ENCODE measurements at places on chromosomes 5 and 9. TPM values are rescaled to one million over a fixed set of nuclear protein-coding genes. Genes with fewer than 3 reads are reported as not detected.

- no peaks in the 10 kb centered on the region for H3K4me1 ChIP-seq
- DNase-seq, result no peak
- H3K36me3 ChIP-seq, result no peaks in the 10 kb centered on the region
Observed at GRCh38 chr9:72618811-72619210, 97.4 kb downstream of the TMC1 start.

DNA sequence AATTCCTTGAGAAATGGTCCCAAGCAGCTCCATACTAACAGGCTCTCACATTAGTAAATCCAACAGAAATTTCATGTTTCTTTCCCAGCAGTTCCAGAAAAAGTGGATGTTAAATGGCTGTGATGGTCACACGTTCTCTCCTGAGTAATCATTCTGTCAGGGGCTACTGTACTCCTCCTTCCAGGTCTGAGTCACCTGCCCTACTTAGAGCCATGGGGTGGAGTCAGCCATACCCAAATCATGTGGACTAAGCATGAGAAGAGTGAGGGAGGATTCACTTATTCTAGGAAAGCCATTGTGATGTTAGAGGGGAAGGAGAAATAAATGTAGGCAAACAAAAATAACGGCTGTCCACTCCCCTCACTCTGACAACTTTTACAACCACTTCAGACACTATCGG is 547.2 kb downstream of the CSNK1G3 start:
- H3K27ac ChIP-seq, result no peak overlapping the region
- H3K36me3 ChIP-seq, result no peaks in the 10 kb centered on the region
- no peak for DNase-seq
- H3K4me3 ChIP-seq, result no peak overlapping the region

DNA sequence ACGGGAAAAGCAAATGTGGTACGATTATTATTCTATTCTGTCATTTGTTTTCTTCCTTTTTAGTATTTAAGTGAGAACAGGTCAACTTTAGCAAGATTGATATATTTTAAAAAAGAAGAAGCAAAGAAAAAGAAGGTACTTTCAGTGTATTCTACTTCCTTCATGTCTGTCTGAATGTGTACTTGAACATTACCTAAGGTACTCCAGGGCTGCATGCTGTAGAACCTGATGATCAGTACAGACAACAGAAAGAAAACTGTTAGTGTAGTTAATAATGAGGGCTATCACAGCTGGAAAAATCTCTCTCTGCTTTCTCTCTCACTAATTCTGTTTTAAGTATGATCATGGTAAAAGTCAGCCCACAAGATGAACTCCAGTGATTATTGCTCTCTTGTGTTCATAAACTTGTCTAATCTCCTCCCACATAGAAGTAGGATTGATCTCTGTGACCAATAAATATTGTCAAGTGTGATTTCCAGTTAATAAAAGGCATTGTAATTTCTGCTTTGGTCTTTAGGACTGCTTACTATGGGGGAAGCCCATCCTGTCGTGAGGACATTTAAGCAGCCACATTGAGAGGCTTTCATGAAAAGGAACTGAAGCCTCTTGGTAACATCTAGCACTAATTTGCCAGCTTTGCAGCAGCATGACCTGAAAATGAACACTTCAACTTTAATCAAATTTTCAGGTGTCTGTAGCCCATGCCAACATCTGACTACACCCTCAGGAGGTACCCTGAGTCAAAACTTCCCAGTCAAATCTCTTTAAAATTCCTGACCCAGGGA is 864.0 kb upstream of the ACO1 start:
- no peak overlapping the region for H3K27ac ChIP-seq
- H3K36me3 ChIP-seq, result no peaks in the 10 kb centered on the region
- H3K4me1 ChIP-seq, result peaks cover 9% of the 10 kb centered on the region
- H3K27me3 ChIP-seq, result no peaks in the 10 kb centered on the region
- no peak for DNase-seq

- no peaks in the 10 kb centered on the region for H3K4me1 ChIP-seq
- peaks cover 14% of the 10 kb centered on the region for H3K27me3 ChIP-seq
- no peak overlapping the region for H3K27ac ChIP-seq
- no peak overlapping the region for H3K4me3 ChIP-seq
- DNase-seq, result no peak
Observed at GRCh38 chr9:124835026-124835557, 18.2 kb upstream of the WDR38 start.

GRCh38 chr5:173354645-173355044 is 26.4 kb upstream of the STC2 start:
- no peak overlapping the region for H3K4me3 ChIP-seq
- DNase-seq, result no peak
- H3K36me3 ChIP-seq, result no peaks in the 10 kb centered on the region
- H3K27me3 ChIP-seq, result peaks cover 17% of the 10 kb centered on the region

LMNB1 gene
- total RNA-seq, result 209 TPM
